ENCODE measurements at places on chromosomes 3 and 15. TPM values are rescaled to one million over a fixed set of nuclear protein-coding genes. Genes with fewer than 3 reads are reported as not detected.

Gene SLITRK3
- total RNA-seq: not detected

Gene ZNF770
- total RNA-seq: 22.0 TPM

Gene ZNF80
- not detected for total RNA-seq

Gene PRICKLE2
- total RNA-seq: 18.3 TPM

Gene CLEC3B
- 11.6 TPM for total RNA-seq

Gene MYRIP
- total RNA-seq: 0.11 TPM

Gene NR2F2
- 9.8 TPM for total RNA-seq

Gene LRRC31
- total RNA-seq: not detected

Gene CACNA2D3
- not detected for total RNA-seq

Gene CACNA1D
- not detected for total RNA-seq

Gene CYP1A2
- not detected for total RNA-seq

DNA sequence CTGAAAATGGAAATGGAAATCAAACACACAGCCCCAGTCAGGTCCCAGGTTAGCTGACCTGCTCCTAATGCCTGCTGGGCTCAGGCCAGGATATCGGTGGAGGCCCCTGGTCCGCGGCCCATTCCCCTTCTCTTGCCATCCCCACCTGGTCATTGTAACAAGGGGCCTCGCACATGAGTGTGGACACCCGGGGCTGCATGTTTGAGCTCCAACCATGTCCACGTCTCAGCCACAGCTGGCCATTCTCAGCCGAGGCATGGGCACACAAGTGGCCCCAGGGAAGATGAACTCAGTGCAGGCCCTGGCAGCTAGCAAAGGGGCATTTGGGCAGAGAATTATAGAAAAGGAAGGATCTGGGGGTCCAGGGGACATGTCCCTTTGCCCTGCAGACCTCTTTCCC, 41.7 kb downstream of the FAM174B start:
- DNase-seq: no peak

- DNase-seq: no peak
Measured at GRCh38 chr15:31360843-31361763, 34.5 kb downstream of the KLF13 start.

GRCh38 chr3:175153595-175153994, 294.5 kb downstream of the NAALADL2 start:
- DNase-seq: no peak

GRCh38 chr15:75045332-75046015, 22.1 kb downstream of the PPCDC start:
- DNase-seq: no peak

- DNase-seq: no peak
Measured at GRCh38 chr3:157922614-157923013, 183.6 kb downstream of the SHOX2 start.

DNA sequence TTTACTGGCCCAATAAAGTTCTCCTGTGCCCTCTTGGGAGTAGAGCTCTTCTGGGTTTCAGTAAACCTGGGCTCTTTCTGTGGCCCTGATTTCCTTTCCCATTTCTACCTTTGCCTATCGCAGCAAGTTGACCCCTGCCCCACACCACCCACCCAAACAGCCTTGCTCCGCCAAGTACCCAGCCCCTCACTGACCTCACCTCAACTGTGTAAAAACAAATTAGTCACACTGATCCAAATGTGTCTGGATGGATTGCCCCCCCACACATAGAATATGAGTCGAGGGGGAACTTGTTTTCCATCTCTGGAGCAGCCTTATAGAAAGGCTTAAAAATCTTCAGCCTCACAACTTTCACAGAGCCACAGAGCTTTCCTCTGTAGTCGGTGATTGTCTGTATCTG, 28.6 kb upstream of the VEPH1 start:
- no peak for DNase-seq

DNA sequence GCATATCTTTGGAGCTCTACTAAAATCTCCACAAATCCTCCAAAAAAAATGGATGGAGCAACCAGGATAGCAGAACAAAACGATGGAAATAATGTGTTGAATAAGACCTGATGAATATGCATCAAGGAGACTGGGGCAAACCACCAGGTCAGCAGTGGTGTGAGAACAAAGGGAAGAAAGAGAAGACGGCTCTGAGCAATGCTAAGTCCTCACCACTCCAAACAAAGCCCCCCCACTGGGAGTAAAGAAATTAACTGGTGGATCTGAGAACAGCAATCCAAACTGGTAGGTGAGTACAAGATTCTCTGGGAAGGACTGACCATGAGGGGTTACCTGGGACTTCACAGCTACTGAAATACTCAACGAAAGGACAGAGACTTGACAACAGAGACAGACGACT, 977.3 kb downstream of the TBL1XR1 start:
- DNase-seq: no peak

- DNase-seq: no peak
Measured at GRCh38 chr3:72769758-72770540, 78.3 kb downstream of the SHQ1 start.

DNA sequence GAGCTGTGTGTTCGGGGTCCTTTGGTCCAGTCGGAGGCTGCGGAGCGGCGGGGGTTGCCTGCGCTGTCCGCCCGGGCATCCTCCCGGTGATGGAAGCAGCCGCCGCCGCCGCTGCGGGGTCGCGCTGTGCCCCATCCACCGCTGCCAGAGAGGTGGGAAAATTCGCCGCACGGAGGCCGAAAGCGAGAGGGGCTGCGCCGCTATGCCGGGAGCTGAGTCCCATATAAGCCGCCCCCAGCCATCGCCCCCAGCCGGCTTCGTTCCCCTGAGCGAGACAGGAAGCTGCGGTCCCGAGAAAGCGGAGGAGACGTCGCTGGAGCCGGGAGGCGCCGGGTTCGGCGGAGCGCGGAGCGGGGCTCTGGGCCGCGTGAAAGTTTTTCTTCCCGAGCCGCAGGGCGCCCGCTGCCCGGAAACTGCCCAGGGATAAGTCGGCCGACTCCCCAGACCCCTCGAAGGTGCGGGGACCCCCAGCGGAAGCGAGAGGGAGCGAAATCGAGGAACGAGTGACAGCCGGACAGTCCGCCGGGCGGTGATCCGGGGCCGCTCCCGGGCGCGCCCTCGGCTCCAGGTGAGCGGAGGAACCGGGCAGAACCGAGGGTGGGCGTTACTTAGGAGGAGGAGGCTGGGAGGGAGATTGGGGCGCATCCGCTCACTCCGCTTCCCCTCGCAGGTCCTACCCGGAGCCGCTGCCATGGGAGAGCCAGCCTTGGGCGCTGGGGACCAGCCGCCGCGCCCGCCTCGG, 574 bp downstream of the CHST2 start:
- DNase-seq: peak; percentile 64

DNA sequence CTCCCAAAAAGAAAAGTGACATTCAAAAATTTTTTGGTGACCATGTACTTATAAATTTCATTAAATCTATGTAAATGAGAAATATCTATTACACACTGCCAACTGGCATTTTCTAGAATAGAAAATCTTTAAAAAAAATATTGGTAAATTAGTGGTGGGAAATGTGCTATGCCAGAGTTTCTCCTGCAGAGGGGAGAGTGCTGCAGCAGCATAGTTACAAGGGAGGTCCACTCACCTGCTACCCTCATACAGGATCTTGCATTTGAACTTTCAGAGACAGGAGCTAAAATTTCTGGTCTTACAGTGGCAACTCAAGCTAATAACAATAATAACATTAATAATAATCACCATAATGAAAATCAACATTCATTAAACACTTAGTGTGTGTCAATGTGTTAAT, 459.6 kb downstream of the NSUN3 start:
- no peak for DNase-seq

DNA sequence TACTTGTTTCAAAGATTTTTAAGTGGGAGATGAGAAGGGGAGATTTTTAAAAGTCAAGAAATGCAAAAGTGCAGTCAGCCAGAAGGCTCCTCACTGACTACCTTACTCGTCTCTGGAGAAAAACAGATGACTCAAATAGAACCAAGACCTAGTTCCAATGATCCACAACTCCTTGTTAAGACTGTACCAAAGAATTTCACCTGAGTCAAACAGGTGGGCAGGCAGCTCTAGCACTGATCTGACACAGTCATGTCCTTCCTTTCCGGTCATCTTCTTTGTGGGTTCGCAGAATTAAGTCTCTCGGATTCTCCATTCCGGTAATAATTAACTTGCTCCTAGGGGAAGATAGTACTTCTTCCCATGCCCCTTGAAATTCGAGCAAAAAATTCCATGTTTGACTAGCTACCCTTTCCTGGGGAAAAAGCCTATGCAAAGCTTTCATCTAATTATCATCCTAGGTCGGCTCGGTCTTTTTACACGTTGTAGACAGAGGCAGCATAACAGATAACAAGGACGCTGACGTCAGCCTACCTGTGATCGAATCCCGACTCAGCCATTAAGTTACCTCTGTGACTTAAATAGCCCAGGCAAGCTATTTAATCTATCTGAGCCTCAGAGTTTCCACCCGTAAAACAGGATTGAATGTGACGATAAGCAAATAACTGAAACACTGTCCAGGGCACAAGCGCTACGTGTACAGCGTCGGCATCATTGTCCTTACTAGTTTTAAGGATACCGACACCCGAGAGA, 758 bp downstream of the SELENOK start:
- DNase-seq: no peak

DNA sequence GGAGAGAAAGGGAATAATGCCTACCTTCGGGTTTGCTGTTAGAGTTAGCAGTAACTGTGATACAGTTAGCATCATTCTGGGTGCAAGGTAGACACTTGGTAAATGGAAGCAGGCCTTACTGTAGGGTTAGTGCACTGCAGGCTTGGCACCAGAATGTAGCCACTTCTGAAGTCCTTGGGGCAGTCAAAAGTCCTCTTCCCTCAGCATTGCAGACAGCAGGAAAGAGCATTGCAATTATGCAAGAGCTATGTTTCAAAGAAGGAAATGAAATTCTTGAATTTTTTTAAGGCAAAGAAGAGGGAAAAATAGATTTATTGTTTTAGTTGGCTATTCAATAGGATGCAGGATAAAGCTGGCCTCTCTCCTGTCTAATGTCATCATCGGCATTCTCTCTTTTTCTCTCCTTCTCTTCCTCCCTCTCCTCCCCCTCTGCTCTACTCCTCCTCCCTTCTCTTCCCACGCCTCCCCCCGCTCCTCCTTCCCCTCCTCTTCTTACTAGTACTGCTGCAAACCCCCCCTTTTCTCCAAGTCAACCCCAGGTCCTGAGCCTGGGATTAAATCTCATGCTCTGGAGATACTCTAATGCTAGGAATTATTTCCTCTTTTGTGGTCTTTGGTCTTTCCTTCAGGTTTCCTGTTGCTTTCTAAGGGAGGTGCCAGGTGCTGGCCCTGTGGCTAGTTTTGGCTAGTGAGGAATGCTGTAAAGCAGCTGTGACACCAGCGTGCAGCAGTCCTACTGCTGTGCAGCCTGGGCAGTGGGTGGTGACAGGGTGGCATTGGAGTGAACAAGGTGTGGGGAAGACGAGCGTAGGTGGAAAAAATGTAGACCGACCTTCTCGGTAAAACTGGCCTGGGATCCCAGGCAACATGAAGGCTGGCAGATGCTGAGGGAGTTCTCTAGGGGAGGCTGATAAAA, 21.7 kb downstream of the EEFSEC start:
- DNase-seq: no peak

- DNase-seq: no peak
Measured at GRCh38 chr15:65058394-65059368, 9.1 kb downstream of the RASL12 start.

DNA sequence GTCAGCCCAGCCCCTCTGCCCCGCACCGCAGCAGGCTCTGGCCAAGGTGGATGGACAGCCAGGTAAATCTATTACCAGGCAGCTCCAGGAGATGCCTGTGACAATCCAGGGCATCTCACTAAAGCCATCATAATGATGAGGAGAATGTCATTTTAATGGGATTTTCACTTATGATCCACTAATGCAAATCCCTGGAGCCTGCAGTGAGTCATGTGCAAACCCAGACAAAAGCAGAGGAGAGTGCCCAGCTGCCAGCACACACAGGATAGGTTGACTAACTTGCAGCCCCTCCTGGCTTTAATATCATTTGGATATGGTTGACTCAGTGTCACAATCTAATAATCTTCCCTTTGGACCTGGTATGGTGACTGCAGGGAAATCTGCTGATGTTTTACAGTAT, 206.9 kb upstream of the TRIM42 start:
- DNase-seq: no peak

GRCh38 chr3:31223278-31223677, 309.4 kb upstream of the STT3B start:
- DNase-seq: no peak

DNA sequence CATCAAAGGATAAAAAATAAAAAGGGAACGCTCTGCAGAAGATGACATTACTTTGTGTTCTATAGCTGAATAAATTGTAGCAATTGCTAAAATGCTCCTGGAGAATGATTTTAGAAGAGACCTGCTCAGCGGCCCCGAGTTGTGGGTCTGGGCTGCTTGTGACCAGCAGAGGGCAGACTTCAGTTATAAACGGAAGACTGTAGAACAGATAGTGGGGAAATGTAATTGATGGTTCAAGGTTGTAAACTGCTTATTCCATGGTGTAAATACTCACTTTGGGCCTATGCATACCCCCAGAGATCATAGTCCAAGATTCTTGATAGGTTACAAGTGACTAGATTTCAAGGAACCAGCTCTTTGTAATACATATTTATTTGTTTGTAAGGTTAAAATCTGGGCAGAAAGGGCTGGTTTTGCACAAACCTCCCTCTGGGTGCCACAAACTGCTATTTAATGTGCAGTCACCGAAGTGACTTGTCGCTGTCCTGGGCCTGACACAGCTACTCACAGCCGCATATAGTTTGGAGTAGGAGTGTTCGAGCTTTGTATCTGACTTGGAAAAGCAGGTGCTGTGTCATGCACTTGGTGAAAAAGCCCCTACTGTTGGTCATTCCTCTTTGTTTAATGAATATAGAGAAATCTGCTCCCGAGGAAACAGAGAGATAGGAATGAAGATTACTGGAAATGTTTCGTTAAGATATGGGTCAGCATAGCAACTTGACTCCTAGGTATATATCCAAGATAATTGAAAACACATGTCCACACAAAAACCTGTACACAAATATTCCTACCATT, 34.7 kb upstream of the NDUFB4 start:
- DNase-seq: peak; percentile 60

DNA sequence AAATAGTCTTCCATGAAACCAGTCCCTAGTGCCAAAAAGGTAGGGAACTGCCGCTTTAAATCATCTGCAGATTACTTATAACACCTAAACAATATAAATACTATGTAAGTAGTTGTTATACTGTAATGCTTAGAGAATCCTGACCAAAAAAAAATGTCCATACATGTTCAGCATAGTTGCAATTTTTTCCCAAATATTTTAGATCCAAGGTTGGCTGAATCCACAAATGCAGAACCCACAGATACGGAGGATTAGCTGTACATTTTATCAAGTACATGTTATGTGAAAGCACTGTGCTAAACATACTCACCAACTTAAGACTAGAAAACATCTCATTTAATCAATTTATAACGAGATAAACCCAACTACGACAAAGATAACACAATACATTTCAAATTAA, 9.3 kb downstream of the MSL2 start:
- DNase-seq: no peak

GRCh38 chr3:46466273-46466672, 1.6 kb upstream of the LTF start:
- DNase-seq: no peak

- DNase-seq: no peak
Measured at GRCh38 chr15:66084704-66085103, 168.8 kb downstream of the MEGF11 start.
